ENCODE measurements at places on chromosomes 1 and 21. TPM values are rescaled to one million over a fixed set of nuclear protein-coding genes. Genes with fewer than 3 reads are reported as not detected.

Gene CLEC20A
- total RNA-seq = under 0.01 TPM

DNA sequence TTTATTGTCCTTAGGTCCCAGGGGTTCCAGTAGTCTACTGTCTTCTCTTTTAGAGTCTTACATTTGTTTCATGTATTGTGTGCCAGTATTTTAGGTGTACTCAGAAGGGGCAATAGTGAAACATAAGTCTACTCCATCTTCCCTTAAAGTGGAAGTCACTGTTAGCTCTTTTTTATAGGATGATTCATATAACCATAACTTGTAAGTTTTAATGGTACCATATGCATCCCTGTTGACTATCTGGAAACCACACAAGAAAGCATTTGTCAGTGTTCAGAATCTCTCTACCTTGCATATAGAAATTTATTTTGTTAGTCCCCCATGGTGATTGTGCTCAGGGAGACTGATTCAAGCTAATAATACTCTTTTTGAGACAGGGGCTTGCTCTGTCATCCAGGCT lies 149.9 kb downstream of the HS2ST1 start:
- no peak overlapping the region for H3K4me3 ChIP-seq
- DNase-seq = no peak
- H3K4me1 ChIP-seq = no peaks in the 10 kb centered on the region
- H3K27ac ChIP-seq = no peak overlapping the region
- no peaks in the 10 kb centered on the region for H3K36me3 ChIP-seq

Gene HHAT
- total RNA-seq = 5.1 TPM

Gene C1orf185
- not detected for total RNA-seq

- H3K36me3 ChIP-seq = no peaks in the 10 kb centered on the region
- no peak overlapping the region for H3K4me3 ChIP-seq
- no peak overlapping the region for H3K27ac ChIP-seq
- peaks cover 16% of the 10 kb centered on the region for H3K4me1 ChIP-seq
Measured at GRCh38 chr1:91584878-91585277, 84.2 kb downstream of the CDC7 start.

GRCh38 chr1:84031802-84032327 lies 32.9 kb upstream of the TTLL7 start:
- no peak overlapping the region for H3K4me3 ChIP-seq
- H3K27me3 ChIP-seq = no peaks in the 10 kb centered on the region
- no peaks in the 10 kb centered on the region for H3K4me1 ChIP-seq
- H3K27ac ChIP-seq = no peak overlapping the region
- no peak for DNase-seq

DNA sequence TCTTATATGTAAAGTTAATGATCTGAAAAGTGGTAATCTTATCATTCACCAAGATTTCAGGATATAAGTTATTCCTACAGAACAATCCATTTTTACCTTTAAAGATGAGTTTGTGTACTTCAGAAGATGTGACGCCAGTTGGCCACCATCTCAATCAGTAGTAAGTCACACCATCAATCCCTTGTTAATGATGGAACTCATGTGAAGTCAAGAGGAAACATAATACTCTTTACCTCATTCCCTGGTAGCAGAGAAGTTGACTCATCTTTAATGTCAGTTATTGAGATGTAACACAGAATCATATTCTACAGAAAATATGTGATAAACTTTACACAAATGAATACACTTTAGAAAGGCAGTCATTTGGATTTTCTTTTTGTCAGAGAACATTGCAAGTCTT lies 38.2 kb downstream of the MRPL39 start:
- peak overlapping the region; percentile 15 for H3K27ac ChIP-seq
- DNase-seq = no peak
- peaks cover 33% of the 10 kb centered on the region for H3K4me1 ChIP-seq
- H3K27me3 ChIP-seq = no peaks in the 10 kb centered on the region
- peaks cover 4% of the 10 kb centered on the region for H3K36me3 ChIP-seq

Gene BSND
- not detected for total RNA-seq

GRCh38 chr1:6266641-6267040 lies 5.7 kb upstream of the GPR153 start:
- H3K27me3 ChIP-seq = no peaks in the 10 kb centered on the region
- H3K27ac ChIP-seq = no peak overlapping the region
- H3K4me1 ChIP-seq = no peaks in the 10 kb centered on the region
- H3K4me3 ChIP-seq = no peak overlapping the region
- no peak for DNase-seq

Gene TNFAIP8L2
- not detected for total RNA-seq

DNA sequence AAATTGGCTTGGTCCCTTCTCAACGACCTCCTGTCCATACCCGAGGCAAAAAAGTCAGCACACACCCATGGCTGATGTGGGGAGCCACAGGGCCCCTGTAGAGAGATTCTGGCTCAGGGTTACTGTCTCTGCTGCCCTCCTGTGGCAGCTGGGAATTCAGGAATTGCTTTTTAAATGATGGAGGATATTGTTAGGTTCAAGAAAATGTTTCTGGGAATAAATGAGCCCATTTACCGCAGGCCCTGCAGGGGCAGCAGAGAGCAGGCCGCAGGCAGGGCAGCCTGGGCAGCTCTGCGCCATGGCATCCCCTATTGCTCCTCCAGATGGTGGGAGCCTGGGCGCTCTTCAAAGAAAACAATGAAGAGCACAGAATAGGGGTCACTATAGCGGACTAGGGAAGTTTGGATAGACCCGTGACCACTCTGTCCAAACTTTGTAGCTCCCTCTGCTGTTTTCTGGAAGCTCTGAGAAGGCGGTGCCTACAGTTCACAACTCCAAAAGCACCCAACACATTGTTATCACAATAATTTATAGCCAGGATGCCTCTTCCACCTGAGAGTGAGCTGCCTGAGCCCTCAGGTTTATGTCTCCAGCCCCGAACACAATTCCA lies 201.1 kb downstream of the BACH1 start:
- no peaks in the 10 kb centered on the region for H3K27me3 ChIP-seq
- H3K4me3 ChIP-seq = no peak overlapping the region
- no peak for DNase-seq
- H3K27ac ChIP-seq = no peak overlapping the region
- no peaks in the 10 kb centered on the region for H3K36me3 ChIP-seq

DNA sequence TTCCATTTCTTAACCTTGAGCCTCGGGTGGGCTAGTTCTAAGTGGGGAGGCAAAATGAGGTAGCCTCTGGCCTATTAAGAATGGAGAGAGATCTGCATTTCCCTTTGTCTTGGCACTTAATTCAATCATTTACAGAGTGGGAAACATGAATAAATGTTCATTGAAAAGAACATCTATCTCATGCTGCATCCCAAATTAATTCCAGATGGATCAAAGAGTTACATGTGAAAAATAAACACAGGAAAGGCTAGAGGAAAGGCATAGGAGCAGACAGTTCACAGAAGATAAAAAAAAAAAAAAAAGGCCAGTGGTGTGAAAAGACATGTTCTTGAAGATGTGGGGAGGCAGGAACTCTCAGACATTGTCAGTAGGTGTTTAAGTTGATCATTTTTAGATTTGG lies 35.7 kb upstream of the EPS8L3 start:
- no peak overlapping the region for H3K4me3 ChIP-seq
- no peak overlapping the region for H3K27ac ChIP-seq
- H3K36me3 ChIP-seq = no peaks in the 10 kb centered on the region
- H3K4me1 ChIP-seq = peaks cover 37% of the 10 kb centered on the region
- DNase-seq = no peak
- no peaks in the 10 kb centered on the region for H3K27me3 ChIP-seq

Gene HMCN1
- 178 TPM for total RNA-seq

Gene CHI3L2
- total RNA-seq = 2.4 TPM

- H3K36me3 ChIP-seq = no peaks in the 10 kb centered on the region
- no peak for DNase-seq
- no peaks in the 10 kb centered on the region for H3K27me3 ChIP-seq
- no peak overlapping the region for H3K27ac ChIP-seq
- H3K4me3 ChIP-seq = no peak overlapping the region
Measured at GRCh38 chr1:37519613-37520012, 5.0 kb upstream of the MEAF6 start.

GRCh38 chr1:42682739-42683531 lies 717 bp downstream of the YBX1 start:
- H3K27me3 ChIP-seq = no peaks in the 10 kb centered on the region
- H3K27ac ChIP-seq = peak overlapping the region; percentile 57
- H3K36me3 ChIP-seq = peaks cover 23% of the 10 kb centered on the region
- H3K4me3 ChIP-seq = peak overlapping the region; percentile 90
- peak; percentile 95 for DNase-seq
- H3K4me1 ChIP-seq = peaks cover 51% of the 10 kb centered on the region

GRCh38 chr1:61515096-61515495 lies 209.8 kb downstream of the TM2D1 start:
- no peak overlapping the region for H3K27ac ChIP-seq
- DNase-seq = no peak
- H3K36me3 ChIP-seq = no peaks in the 10 kb centered on the region
- no peak overlapping the region for H3K4me3 ChIP-seq
- H3K27me3 ChIP-seq = no peaks in the 10 kb centered on the region

Gene GJA9
- total RNA-seq = not detected

Gene PLA2G2F
- not detected for total RNA-seq

DNA sequence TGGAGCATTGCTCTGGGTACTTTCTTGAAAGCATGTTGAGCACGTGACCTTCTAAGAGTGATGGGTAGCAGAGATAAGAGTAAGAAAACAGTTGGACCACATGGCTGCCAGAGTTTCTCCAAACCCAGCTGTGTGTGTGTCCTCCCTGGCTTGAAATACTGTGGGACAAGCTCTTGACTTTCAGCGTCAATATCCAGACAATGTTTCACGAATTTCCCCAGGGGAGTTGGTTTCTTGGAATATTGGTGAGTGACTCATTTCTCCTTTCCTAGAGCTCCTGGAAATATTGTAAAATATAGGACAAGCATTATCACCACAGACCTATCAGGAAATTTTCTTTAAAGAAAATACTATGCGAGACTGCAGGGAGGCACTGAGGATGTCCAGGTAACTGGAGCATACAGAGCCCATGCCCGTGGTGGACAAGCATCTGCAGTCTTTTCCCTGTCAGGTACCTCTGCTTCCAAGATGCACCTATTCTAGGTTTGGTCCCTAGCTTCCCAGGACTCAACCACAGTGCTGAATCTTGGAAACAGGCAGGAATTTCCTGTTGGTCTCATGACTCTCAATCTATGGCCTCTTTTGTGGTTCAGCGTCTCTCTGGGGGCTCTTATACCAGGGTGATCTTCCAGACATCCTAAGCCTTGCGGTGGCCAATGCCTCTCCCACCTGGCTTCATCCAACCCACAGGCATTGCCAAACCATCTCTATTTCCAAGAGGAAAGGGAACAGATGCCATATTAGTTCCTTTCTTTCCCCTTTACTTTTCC lies 67.4 kb downstream of the KCNJ6 start:
- H3K4me3 ChIP-seq = no peak overlapping the region
- H3K4me1 ChIP-seq = peaks cover 28% of the 10 kb centered on the region
- H3K36me3 ChIP-seq = no peaks in the 10 kb centered on the region
- H3K27me3 ChIP-seq = no peaks in the 10 kb centered on the region

Gene NT5C1A
- total RNA-seq = not detected

- H3K4me3 ChIP-seq = no peak overlapping the region
- H3K27ac ChIP-seq = no peak overlapping the region
- no peaks in the 10 kb centered on the region for H3K27me3 ChIP-seq
- no peaks in the 10 kb centered on the region for H3K36me3 ChIP-seq
- H3K4me1 ChIP-seq = no peaks in the 10 kb centered on the region
Measured at GRCh38 chr1:237740846-237741245, 149.9 kb downstream of the ZP4 start.

GRCh38 chr1:233710031-233710430 lies 96.1 kb downstream of the KCNK1 start:
- no peak overlapping the region for H3K4me3 ChIP-seq
- no peaks in the 10 kb centered on the region for H3K36me3 ChIP-seq
- H3K27ac ChIP-seq = no peak overlapping the region
- H3K4me1 ChIP-seq = no peaks in the 10 kb centered on the region
- no peaks in the 10 kb centered on the region for H3K27me3 ChIP-seq

Gene ITLN2
- not detected for total RNA-seq

Gene BTBD19
- 21.4 TPM for total RNA-seq

Gene TNNI3K
- total RNA-seq = 0.72 TPM

DNA sequence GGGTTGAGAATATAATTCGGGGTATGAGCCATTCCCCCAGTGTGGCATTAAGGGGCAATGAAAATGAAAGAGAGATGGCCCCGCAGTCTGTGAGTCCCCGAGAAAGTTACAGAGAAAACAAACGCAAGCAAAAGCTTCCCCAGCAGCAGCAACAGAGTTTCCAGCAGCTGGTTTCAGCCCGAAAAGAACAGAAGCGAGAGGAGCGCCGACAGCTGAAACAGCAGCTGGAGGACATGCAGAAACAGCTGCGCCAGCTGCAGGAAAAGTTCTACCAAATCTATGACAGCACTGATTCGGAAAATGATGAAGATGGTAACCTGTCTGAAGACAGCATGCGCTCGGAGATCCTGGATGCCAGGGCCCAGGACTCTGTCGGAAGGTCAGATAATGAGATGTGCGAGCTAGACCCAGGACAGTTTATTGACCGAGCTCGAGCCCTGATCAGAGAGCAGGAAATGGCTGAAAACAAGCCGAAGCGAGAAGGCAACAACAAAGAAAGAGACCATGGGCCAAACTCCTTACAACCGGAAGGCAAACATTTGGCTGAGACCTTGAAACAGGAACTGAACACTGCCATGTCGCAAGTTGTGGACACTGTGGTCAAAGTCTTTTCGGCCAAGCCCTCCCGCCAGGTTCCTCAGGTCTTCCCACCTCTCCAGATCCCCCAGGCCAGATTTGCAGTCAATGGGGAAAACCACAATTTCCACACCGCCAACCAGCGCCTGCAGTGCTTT lies 9.4 kb downstream of the PROX1 start:
- H3K27me3 ChIP-seq = no peaks in the 10 kb centered on the region
- H3K27ac ChIP-seq = no peak overlapping the region
- H3K36me3 ChIP-seq = no peaks in the 10 kb centered on the region
- H3K4me3 ChIP-seq = no peak overlapping the region
- DNase-seq = no peak

DNA sequence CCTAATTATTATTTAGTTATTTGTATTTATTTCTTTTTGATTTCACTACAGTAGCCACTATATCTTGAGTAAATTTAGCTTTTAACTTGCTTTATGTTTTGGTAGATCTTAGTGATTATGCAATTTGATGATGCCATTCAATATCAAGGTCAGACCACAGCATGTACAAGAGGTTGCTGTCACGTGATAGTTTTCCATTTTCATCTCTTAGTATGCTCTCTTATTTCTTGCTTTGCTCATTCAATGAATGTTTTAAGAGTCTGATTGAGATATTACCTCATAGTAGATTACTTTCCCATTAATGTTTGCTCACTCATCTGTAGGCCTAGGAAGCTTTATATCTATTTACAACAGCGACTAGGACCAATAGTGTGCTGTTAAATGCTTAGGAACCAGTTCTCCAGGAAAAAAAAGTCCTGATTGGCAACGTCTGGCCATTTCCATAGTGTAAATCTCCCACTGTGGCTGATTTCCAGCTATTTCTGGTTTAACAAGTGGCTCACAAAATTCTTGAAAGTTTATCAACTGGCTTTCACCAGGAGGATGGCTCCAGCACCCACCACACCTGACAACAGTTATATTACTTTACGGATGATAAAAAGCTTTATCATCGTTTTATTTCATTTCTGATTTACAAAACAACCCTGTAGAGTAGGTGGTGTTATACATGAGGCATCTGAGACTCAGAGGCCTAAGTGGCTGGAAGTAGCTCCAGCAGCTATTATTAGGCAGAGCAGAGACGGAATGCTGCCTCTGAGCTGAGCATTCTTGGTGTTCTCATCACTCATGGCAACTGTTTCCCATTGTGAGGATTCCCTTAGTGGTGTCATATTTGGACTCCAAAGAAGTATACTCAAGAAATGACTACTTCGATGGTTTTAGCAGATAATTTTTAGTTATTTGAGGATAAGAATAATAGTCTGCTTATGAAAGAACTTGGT lies 235.2 kb downstream of the DISC1 start:
- H3K27ac ChIP-seq = peak overlapping the region; percentile 63
- H3K36me3 ChIP-seq = no peaks in the 10 kb centered on the region
- DNase-seq = no peak
- peaks cover 6% of the 10 kb centered on the region for H3K4me1 ChIP-seq
- no peak overlapping the region for H3K4me3 ChIP-seq

Gene RIPPLY3
- not detected for total RNA-seq
